Naive thymus-derived CD8-positive, alpha-beta T cell (primary cell): ENCODE measurements at places on chromosomes 16 and 17. TPM values are rescaled to one million over a fixed set of nuclear protein-coding genes. Genes with fewer than 3 reads are reported as not detected.
A peak's percentile ranks its signal among the peaks of the same experiment; 100 is the strongest.

SEPTIN12 gene
- not detected for polyA plus RNA-seq

HOXB5 gene
- not detected for polyA plus RNA-seq

PLD2 gene
- polyA plus RNA-seq: 1.9 TPM

OR3A3 gene
- not detected for polyA plus RNA-seq

PRR35 gene
- polyA plus RNA-seq: not detected

C16orf89 gene
- polyA plus RNA-seq: not detected

ZDHHC1 gene
- 0.18 TPM for polyA plus RNA-seq

GRCh38 chr16:945271-946047 lies 25.3 kb downstream of the LMF1 start:
- no peak overlapping the region for H3K4me3 ChIP-seq
- peaks cover 46% of the 10 kb centered on the region for H3K36me3 ChIP-seq
- H3K27me3 ChIP-seq: no peaks in the 10 kb centered on the region
- DNase-seq: no peak

- peaks cover 13% of the 10 kb centered on the region for H3K4me1 ChIP-seq
- H3K27me3 ChIP-seq: no peaks in the 10 kb centered on the region
- peaks cover 9% of the 10 kb centered on the region for H3K36me3 ChIP-seq
These were observed 10.5 kb downstream of the FAM83G start for GRCh38 chr17:18993905-18994526.

- H3K4me1 ChIP-seq: no peaks in the 10 kb centered on the region
- no peak for DNase-seq
- H3K36me3 ChIP-seq: no peaks in the 10 kb centered on the region
- no peak overlapping the region for H3K4me3 ChIP-seq
- H3K27me3 ChIP-seq: peaks cover 13% of the 10 kb centered on the region
These were observed 23.5 kb downstream of the SMTNL2 start for GRCh38 chr17:4607773-4608187.

GRCh38 chr17:35188111-35188510 lies 6.1 kb downstream of the SLC35G3 start:
- H3K27me3 ChIP-seq: no peaks in the 10 kb centered on the region
- H3K36me3 ChIP-seq: no peaks in the 10 kb centered on the region
- DNase-seq: no peak
- peaks cover 86% of the 10 kb centered on the region for H3K4me1 ChIP-seq

DNA sequence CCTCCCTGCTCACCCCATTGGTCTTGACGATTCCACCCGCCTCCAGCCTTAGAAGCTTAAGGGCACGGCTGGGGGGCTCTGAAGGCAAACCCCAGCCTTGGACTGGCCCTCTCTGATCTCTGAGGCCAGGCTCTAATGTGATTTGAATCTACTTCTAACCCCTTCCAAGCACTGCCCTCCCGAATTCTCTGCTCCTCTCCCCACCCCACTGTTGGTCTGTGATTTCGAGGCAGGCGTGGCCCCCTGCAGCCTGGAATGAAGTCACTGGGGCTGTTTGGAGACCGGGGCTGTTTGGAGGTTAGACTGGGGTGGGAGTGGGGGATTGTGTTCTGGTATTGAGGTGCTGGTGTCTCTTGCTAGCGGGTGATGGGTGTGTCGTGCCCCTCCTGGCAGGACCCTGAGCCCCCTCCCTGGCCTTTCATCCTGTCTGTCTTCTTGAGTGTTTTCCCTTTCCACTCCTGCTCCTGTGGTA lies 2.2 kb downstream of the GRB7 start:
- DNase-seq: no peak
- peaks cover 24% of the 10 kb centered on the region for H3K4me1 ChIP-seq
- no peaks in the 10 kb centered on the region for H3K36me3 ChIP-seq
- H3K4me3 ChIP-seq: peak overlapping the region; percentile 80
- H3K27me3 ChIP-seq: peaks cover 28% of the 10 kb centered on the region
- H3K27ac ChIP-seq: no peak overlapping the region

DNA sequence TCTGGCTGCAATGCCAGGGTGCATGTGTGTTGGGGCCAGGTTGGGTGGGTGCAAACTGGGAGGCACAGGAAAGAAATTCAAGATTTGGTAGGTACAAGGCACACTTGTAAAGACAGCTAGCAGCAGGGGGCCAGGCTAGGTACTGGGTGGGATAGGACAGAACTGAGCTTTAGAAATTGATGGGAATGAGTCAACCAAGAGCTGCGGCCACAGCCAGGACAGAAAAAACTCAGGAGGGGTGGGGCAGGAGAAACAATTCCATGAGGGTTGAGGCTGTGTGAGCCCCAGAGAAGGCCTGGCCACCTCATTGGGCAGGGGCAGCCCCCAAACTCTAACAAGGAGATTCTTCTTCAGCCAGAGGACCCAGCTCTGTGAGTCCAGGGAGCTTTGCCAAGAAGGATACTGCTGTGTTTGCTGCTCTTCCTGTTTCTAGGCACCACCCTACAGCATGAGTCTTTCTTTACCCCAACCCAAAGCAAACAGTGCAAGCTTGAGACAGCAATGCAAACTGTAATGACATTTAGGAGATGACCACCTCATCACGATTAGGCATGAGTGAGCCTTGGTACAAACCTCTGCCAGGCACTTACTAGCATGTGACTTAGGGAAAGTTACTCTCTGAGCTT lies 21.3 kb upstream of the CCDC182 start:
- H3K36me3 ChIP-seq: no peaks in the 10 kb centered on the region
- no peak overlapping the region for H3K4me3 ChIP-seq
- no peak for DNase-seq
- no peaks in the 10 kb centered on the region for H3K4me1 ChIP-seq
- peak overlapping the region; percentile 0 for H3K27ac ChIP-seq

DNA sequence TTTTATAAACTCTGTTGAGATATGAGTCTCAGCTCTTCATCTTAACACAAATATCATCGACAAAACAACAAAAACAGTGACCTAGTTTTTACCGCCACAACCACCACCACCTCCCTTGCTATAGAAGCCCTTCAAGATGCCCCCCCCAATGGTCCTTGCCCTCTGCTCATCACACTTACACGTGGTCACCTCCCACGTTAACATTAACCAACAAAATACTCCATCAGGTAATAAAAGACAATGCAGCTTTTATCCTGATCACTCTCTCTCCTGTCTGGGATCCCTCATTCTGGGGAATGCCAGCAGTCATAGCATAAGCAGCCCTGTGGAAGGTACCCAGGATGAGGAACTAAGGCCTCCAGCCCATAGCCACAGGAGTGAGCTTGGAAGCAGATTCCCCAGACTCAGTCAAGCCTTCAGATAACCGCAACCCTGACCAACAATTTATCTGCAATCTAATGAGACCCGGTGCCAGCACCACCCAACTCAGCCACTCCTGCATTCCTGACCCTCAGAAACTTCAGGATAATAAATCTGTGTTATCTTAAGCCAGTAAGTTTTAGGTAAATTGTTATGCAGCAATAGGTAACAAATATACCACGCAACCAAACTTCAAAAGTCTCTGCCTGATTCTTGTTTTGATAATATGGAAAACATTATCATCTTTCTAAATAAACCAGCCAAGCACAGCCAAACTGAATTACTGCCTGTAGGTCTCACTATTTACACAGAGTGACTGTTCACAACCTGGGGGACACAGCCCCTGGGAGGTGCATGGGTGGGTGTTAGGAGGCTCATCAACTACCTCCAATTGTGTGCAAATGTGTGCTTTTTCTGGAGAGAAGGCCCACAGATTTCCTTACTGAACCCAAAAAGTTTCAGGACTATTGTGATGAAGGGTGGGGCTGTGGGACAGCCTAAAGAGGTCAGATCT lies 6.1 kb downstream of the PECAM1 start:
- no peaks in the 10 kb centered on the region for H3K27me3 ChIP-seq
- peak overlapping the region; percentile 80 for H3K27ac ChIP-seq
- DNase-seq: no peak
- H3K36me3 ChIP-seq: peaks cover 26% of the 10 kb centered on the region

- DNase-seq: peak; percentile 43
- H3K27ac ChIP-seq: peak overlapping the region; percentile 69
- H3K4me1 ChIP-seq: peaks cover 8% of the 10 kb centered on the region
- no peaks in the 10 kb centered on the region for H3K27me3 ChIP-seq
These were observed 116.1 kb upstream of the METRNL start for GRCh38 chr17:82963104-82963950.

DNA sequence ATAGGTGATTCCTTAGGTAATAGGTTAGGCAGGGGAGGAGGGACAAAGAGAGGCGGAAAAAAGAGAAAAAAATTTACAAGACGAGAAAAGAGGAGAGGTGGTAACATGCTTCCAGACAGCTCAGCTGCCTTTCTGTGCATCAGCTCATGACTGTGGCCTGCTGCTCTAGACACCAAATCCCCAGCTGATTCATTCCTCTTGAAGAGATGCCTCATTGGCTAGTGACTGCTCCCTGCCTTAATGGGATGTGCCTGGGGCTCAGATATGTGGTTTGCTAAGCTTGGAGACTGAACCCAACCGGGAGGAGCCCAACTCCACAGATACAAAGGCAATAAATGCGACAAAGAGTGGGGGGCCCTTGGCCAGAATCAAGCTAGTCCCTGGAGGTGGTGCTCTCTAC lies 105.9 kb upstream of the FAM20A start:
- H3K27ac ChIP-seq: no peak overlapping the region
- no peaks in the 10 kb centered on the region for H3K36me3 ChIP-seq
- H3K27me3 ChIP-seq: peaks cover 33% of the 10 kb centered on the region
- no peaks in the 10 kb centered on the region for H3K4me1 ChIP-seq

DNA sequence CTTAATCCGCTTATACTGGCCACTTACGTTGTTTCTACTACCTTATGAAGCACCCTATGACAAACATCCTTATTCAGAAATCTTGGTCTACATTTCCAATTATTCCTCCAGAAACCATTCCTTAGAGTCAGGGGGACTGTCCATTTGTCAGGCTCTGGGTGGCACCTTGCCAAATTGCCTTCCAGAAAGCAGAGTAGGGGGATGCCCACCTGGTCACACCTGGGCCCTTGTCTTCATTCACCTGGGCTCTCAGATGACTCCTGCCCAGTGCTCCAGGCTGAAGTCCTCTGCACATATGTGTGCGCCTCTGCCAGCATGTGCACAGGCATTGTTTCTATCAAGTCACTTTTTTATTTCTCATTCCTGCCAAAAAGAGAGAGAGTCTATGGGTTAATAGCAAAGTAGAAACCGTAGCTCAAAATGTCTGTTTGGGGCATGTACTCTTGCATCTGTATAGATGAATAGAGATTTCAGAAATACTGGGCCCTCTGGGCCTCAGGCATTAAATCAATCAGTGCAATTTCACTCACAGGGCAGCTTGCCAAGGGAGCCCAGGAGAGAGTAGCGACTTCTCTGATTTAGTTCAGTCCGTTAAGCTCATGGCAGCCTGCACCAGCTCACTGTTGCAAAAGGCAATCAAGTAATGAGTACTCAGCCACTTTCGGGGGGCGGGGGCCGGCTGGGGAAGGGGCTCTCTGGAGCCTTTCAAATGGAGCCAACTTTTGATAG lies 104.7 kb downstream of the SOCS1 start:
- no peak for DNase-seq
- H3K27me3 ChIP-seq: no peaks in the 10 kb centered on the region
- peaks cover 20% of the 10 kb centered on the region for H3K36me3 ChIP-seq
- H3K4me1 ChIP-seq: peaks cover 14% of the 10 kb centered on the region
- no peak overlapping the region for H3K27ac ChIP-seq

GRCh38 chr16:72264771-72265170 lies 92.8 kb upstream of the PMFBP1 start:
- H3K27me3 ChIP-seq: no peaks in the 10 kb centered on the region
- no peaks in the 10 kb centered on the region for H3K4me1 ChIP-seq
- H3K36me3 ChIP-seq: no peaks in the 10 kb centered on the region
- no peak overlapping the region for H3K27ac ChIP-seq
- DNase-seq: no peak

GRCh38 chr17:41049110-41049509 lies 2.0 kb upstream of the KRTAP2-1 start:
- no peaks in the 10 kb centered on the region for H3K4me1 ChIP-seq
- H3K4me3 ChIP-seq: no peak overlapping the region
- DNase-seq: no peak
- H3K36me3 ChIP-seq: peaks cover 2% of the 10 kb centered on the region
- H3K27me3 ChIP-seq: peaks cover 21% of the 10 kb centered on the region

- H3K36me3 ChIP-seq: no peaks in the 10 kb centered on the region
- H3K27me3 ChIP-seq: peaks cover 9% of the 10 kb centered on the region
- DNase-seq: no peak
- peaks cover 3% of the 10 kb centered on the region for H3K4me1 ChIP-seq
- no peak overlapping the region for H3K4me3 ChIP-seq
- H3K27ac ChIP-seq: no peak overlapping the region
These were observed 18.2 kb upstream of the GAA start for GRCh38 chr17:80083136-80083661.

GRCh38 chr17:5672141-5672540 lies 87.8 kb upstream of the NLRP1 start:
- DNase-seq: no peak
- no peaks in the 10 kb centered on the region for H3K4me1 ChIP-seq
- H3K36me3 ChIP-seq: no peaks in the 10 kb centered on the region
- no peak overlapping the region for H3K27ac ChIP-seq
- peaks cover 35% of the 10 kb centered on the region for H3K27me3 ChIP-seq

DNA sequence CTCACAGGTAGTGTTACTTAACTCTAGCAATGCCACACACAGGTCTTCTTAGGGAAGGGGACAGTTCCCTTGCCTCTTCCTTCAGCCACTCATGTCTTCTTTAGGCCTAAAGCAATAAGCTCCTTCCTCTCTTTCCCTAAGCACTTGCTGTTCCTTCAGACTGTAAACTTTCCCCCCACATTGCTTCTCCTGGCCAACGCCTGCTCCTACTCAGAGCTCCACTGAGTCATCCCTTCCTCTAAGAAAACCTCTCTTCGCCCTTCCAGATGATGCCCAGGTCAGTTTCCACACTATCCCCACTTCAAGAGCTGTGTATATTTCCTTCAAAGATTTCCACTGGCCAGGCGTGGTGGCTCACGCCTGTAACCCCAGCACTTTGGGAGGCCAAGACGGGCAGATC lies 12.5 kb upstream of the EPOP start:
- H3K4me1 ChIP-seq: no peaks in the 10 kb centered on the region
- peaks cover 2% of the 10 kb centered on the region for H3K27me3 ChIP-seq
- no peak overlapping the region for H3K4me3 ChIP-seq
- H3K27ac ChIP-seq: no peak overlapping the region

GRCh38 chr17:78853926-78854394 lies 13.3 kb upstream of the USP36 start:
- DNase-seq: no peak
- no peaks in the 10 kb centered on the region for H3K27me3 ChIP-seq
- no peak overlapping the region for H3K27ac ChIP-seq
- H3K4me3 ChIP-seq: no peak overlapping the region
- no peaks in the 10 kb centered on the region for H3K4me1 ChIP-seq
- no peaks in the 10 kb centered on the region for H3K36me3 ChIP-seq

- H3K27ac ChIP-seq: no peak overlapping the region
- H3K36me3 ChIP-seq: no peaks in the 10 kb centered on the region
- H3K27me3 ChIP-seq: peaks cover 9% of the 10 kb centered on the region
- H3K4me3 ChIP-seq: no peak overlapping the region
These were observed 64.7 kb downstream of the ABCC12 start for GRCh38 chr16:48091117-48091516.

- no peak overlapping the region for H3K27ac ChIP-seq
- no peak overlapping the region for H3K4me3 ChIP-seq
- no peak for DNase-seq
- H3K27me3 ChIP-seq: no peaks in the 10 kb centered on the region
These were observed 58.4 kb downstream of the USP43 start for GRCh38 chr17:9703781-9704082.

- DNase-seq: no peak
- H3K27me3 ChIP-seq: no peaks in the 10 kb centered on the region
- H3K27ac ChIP-seq: no peak overlapping the region
- peaks cover 23% of the 10 kb centered on the region for H3K36me3 ChIP-seq
These were observed 45.2 kb downstream of the DCUN1D3 start for GRCh38 chr16:20854963-20855362.

- H3K36me3 ChIP-seq: peaks cover 1% of the 10 kb centered on the region
- H3K4me1 ChIP-seq: peaks cover 40% of the 10 kb centered on the region
- DNase-seq: no peak
- H3K27ac ChIP-seq: no peak overlapping the region
- no peaks in the 10 kb centered on the region for H3K27me3 ChIP-seq
- no peak overlapping the region for H3K4me3 ChIP-seq
These were observed 4.9 kb downstream of the TIMM22 start for GRCh38 chr17:1001640-1002411.
